Stimulated activated CD8-positive, alpha-beta memory T cell treated with anti-CD3 and anti-CD28 coated beads, Interleukin-4, amount 100 ng/mL, for 4 hours (primary cell): ENCODE measurements at places on chromosomes 7 and 10.

DNA sequence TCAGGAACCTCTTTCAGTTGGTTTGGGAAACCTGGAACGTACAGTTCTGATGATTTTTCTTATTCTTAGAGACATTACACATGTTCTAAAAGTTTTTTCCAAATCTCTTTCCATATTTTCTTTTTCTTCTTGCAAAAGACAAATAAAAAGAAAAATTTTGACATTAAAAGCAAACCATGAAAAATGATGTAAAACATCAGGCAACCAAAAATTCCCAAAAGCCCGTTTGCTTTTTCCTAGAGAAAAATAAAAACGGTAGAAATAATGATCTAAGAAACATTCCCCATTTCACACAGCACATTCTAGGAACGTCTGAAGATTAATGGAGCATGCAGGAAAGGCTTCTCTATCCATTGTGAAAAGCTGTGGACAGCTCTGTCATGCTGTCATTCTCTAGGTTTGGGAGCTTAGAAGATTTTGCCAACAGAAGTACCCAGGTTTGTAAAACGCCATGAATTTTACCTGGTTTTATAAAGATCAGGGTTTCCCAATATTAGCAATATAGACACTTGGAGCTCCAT is 11.2 kb upstream of the PRTFDC1 start:
- no peak for DNase-seq

- DNase-seq = no peak
These were observed 29.5 kb downstream of the MEST start for GRCh38 chr7:130521258-130521951.

DNA sequence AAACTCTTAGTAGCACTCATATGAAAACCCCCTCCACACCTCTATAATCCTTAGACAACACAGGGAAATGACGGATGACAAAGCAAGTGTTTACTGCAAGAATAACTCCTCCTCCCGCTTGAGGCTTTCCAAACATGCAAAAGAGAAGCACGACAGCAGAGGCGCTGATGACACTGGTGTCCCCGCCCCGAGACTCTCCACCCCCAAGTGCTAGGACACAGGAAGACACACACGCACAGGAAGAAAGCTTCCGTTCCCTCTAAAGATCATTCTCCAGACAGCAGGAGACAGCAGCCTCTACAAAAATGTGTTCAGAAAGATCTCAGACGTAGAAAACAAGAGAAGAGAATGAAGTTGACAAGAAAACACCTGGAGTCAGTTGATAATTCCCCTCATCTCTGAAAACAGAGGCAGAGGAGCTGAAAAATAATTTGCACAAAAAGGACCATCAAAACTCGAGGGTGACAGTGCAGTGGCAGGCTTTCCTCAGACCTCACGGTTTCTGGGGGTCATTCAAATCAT is 90.2 kb downstream of the DLG5 start:
- DNase-seq = peak; percentile 17

GRCh38 chr10:4064489-4064888 is 279.5 kb upstream of the KLF6 start:
- no peak for DNase-seq

GRCh38 chr10:1882180-1882579 is 144.9 kb upstream of the ADARB2 start:
- DNase-seq = no peak

DNA sequence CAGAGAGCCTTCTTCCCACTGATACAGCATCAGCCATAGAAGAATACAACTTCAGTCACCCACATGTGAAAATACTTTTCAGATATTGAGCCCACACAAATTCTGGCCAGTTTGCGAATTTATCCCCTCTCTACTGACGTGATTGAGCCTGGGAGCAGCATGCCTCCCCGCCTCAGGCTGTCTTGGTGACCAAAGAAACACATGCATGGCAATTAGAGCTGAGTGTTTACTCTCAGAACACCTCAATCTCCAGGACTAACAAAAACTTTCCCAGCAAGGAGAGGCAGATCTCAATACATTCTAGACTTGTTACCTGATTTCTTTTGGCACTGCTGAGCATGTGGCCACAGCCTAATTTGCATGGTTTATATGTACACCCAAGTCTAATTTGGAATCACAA is 122.5 kb downstream of the TMEM26 start:
- no peak for DNase-seq
